ENCODE measurements at places on chromosomes 6 and 20.

- DNase-seq, result no peak
These were observed 6.3 kb downstream of the RAET1L start for GRCh38 chr6:150018846-150019580.

- no peak for DNase-seq
These were observed 150.2 kb upstream of the SIM1 start for GRCh38 chr6:100614933-100615332.

GRCh38 chr20:53788253-53789022 is 194.8 kb upstream of the ZNF217 start:
- no peak for DNase-seq

DNA sequence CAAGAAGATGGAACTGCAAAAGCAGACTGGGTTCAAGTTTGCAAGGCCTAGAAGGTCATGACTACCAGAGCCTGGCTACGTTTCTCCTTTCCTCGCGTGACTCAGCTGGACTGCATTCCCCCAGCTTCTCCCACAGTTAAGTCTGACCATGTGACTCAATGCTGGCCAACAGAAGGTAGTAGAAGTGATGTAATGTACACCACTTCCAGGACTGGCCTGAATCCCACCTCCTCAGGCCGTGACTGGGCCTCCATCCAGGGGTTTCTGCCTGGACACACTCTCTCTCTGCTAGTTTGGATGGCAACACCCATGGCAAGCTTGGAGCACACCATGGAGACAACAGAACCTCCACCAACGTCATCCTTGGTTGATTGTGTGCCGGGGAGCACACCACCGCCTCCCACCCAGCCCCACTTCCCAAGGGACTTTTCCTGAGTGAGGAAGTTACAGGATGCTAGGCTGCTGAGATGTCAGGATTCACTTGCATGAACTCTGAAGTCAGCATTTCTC is 112.0 kb upstream of the CDYL start:
- DNase-seq, result no peak

GRCh38 chr6:94227741-94228140 is 808.4 kb upstream of the EPHA7 start:
- no peak for DNase-seq

DNA sequence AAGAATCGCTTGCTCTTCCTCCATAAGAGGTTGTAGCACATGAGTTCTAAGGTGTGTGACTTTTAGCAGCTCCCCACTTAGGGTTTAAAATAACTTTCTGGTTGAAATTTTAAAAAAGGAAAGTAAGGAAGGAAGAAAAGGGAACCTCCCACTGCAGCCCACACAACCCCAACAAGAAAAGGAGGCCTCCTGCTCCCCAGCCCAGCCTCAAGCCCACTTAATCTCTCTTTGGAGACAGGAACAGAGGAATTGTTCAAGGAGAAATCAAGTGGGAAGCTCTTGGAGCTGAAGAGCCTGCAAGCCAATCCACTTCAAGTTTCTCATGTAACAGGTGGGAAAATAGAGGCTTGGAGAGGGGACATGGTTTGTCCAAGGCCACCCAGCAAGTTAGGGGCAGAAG is 39.1 kb upstream of the PREX1 start:
- DNase-seq, result no peak

DNA sequence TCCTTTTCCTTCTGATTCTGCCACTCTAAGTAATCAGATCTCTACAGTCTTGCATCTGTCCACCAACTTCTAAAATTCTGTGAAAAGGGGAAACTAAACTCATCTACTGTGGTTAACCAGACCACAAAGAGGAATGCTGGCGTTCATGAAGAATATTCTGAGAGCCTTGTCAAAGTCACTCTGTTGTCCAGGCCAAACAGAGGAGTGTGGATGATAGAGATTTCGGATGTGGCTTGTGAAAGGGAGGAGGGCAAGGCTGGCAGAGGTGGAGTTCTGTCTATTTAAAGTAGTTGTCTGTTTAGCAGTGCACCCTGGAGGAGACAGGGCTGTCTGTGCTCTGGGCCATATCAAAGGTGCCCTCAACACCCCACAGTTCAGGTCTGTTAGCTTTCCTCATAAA is 33.9 kb downstream of the CCN2 start:
- DNase-seq, result no peak

- no peak for DNase-seq
These were observed 173.5 kb downstream of the SLC35F1 start for GRCh38 chr6:118080547-118080946.

DNA sequence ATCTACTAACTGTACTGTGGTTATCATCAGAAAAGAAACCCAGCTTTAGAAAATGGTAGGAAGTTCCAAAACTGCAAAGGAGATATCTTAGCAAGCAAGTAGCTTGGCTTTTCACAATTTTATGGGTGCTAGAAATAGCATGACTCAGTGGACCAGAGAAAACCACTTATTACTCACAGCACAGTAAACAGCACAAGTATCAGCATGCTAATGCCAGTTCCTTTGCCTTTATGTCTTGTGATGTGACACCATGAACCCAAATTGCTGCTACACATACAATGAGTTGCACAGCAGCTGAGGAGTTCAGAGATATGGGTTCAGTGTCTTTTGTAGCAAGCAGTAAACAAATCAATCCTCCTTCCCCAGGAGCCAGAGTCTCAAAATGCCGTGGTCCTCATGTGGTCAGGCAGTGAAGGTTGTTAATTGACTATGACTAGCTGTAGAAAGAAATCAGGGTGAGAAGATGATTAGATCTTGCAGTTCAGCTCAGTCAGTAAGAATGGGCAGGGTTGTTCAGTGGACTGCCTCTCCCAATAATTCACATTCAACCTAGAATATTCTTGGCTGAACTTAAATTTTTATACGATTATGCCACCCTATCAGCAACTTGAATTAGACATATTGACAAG is 73.3 kb downstream of the OPRM1 start:
- DNase-seq, result no peak

- no peak for DNase-seq
These were observed 452.0 kb downstream of the PREX1 start for GRCh38 chr20:48375804-48376203.

DNA sequence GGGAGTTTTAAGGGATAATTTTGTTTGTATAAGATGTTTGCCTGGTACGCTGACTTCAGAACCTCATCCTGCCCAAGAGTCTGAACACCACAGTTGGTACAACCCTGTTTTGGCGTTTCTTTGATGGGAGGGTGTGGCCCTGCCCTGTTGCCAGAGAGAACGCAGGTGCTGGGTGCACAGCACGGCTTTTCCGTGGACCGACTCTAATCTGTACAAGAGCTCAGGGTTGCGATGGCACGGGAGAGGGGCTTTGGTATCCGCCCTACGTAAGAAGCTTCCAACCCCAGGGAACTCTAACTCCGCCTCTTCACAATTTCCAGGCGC is 1.3 kb downstream of the CYP24A1 start:
- DNase-seq, result no peak

DNA sequence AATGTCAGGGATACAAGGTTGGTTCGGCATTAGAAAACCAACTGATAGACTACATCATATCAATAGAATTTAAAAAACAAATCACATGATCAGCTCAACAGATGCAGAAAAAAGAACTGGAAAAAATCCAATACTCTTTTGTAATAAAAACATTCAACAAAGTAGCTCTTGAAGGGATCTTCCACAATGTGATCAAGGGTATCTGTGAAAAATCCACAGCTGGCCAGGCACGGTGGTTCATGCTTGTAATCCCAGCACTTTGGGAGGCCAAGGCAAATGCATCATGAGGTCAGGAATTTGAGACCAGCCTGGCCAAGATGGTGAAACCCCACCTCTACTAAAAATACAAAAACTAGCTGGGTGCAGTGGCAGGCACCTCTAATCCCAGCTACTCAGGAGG is 63.1 kb downstream of the ASCC3 start:
- no peak for DNase-seq

DNA sequence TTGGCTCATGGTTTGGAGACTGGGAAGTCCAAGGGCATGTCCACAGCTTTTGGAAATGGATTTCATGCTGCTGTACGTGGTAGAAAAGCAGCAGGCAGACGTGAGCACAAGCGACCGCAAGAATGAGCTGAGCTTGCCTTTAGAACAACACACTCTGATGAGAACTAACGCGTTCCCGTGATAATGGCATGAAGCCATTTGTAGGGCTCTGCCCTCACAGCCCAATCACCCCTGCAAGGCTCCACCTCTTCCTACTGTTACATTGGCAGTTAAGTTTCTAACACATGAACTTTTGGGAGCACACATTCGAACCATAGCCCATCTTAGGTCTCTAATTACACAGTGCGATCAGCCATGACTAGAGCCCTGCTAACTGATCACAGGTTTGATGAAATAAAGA is 107.5 kb upstream of the TMEM170B start:
- DNase-seq, result no peak

DNA sequence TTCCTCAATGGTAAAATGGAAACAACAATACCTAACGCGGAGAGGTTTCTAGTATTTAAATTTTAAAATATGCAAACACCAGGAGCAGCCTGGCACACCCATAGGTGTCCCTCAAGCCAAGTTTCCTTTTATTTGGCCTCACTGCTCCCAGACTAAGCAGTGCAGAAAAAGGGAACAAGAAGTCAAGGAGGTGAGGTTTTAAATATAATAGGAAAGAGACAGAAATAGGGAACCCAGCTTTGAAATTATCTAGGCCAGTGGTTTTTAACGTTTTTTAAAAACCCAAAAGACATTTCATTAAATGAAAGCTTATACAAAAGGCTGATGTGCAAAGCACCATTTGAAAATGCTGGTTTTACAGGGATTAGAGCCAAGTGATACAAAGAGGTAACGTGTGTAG is 109.6 kb downstream of the SLC22A3 start:
- no peak for DNase-seq

- DNase-seq, result no peak
These were observed 388.7 kb downstream of the UTRN start for GRCh38 chr6:144673807-144674206.

GRCh38 chr6:139642346-139642745 is 267.9 kb upstream of the CITED2 start:
- DNase-seq, result no peak

DNA sequence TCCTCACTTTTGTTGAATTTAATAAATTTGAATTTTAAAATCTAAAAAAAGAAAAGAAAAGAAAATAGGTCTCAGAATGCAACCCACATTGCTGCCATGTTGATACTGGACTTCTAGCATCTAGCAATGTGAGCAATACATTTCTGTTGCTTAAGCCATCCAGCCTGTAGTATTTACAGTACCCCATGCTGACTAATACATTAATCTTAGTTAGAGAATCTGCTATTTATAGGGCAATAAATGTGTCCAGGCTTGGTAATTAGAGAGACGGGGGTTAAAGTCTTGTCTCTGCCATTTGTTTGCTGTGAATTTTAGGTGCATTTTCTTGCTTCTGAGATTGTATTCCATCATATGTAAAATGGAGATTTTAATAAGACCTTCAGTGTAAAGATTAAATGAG is 471.3 kb downstream of the DHX35 start:
- DNase-seq, result no peak

GRCh38 chr20:16861708-16862107 is 113.5 kb downstream of the OTOR start:
- no peak for DNase-seq

Measured in stimulated activated effector memory CD8-positive, alpha-beta T cell treated with anti-CD3 and anti-CD28 coated beads, Interleukin-12 subunit alpha, Interleukin-12 subunit beta, amount 100 ng/mL, for 72 hours (primary cell).